ENCODE measurements at places on chromosomes 5 and 9. TPM values are rescaled to one million over a fixed set of nuclear protein-coding genes. Genes with fewer than 3 reads are reported as not detected.

HRCT1 gene
- total RNA-seq = not detected

FGF10 gene
- total RNA-seq = not detected

SPDL1 gene
- 57.8 TPM for total RNA-seq

BRD8 gene
- 104 TPM for total RNA-seq

SPRY4 gene
- total RNA-seq = 8.3 TPM

THG1L gene
- total RNA-seq = 19.8 TPM

SPATA9 gene
- total RNA-seq = 0.34 TPM

FAM114A2 gene
- 16.0 TPM for total RNA-seq

KIF20A gene
- 84.9 TPM for total RNA-seq

LCN1 gene
- total RNA-seq = not detected

IFNA5 gene
- total RNA-seq = not detected

DND1 gene
- 1.8 TPM for total RNA-seq

SLCO6A1 gene
- not detected for total RNA-seq

SPINK1 gene
- 1,916 TPM for total RNA-seq

ZDHHC11 gene
- total RNA-seq = 5.0 TPM

OR1Q1 gene
- total RNA-seq = not detected

ABLIM3 gene
- total RNA-seq = not detected

ZNF474 gene
- not detected for total RNA-seq

CD14 gene
- total RNA-seq = 11.5 TPM

FOXD4L6 gene
- total RNA-seq = not detected

ARHGEF37 gene
- 0.70 TPM for total RNA-seq

LCN15 gene
- total RNA-seq = not detected

SLC34A3 gene
- 0.19 TPM for total RNA-seq

SLC6A7 gene
- total RNA-seq = not detected

SMIM27 gene
- total RNA-seq = 5.3 TPM

OXCT1 gene
- total RNA-seq = 22.5 TPM

C5orf34 gene
- total RNA-seq = 7.0 TPM

TRIM36 gene
- total RNA-seq = 1.3 TPM

CTXN3 gene
- not detected for total RNA-seq

BTNL8 gene
- total RNA-seq = 7.3 TPM

IFNK gene
- not detected for total RNA-seq

PRRX2 gene
- not detected for total RNA-seq

TXNDC8 gene
- not detected for total RNA-seq

SPATA31E1 gene
- total RNA-seq = not detected

CDH9 gene
- total RNA-seq = not detected

IFNB1 gene
- not detected for total RNA-seq

PRKAA1 gene
- 69.2 TPM for total RNA-seq

ACOT12 gene
- total RNA-seq = 1.4 TPM

CCNO gene
- total RNA-seq = 3.9 TPM

SMAD5 gene
- 141 TPM for total RNA-seq

RGS7BP gene
- total RNA-seq = not detected

FGFR4 gene
- 186 TPM for total RNA-seq

GABBR2 gene
- 0.23 TPM for total RNA-seq

RABEPK gene
- total RNA-seq = 28.4 TPM

FAM221B gene
- not detected for total RNA-seq

MAMDC2 gene
- total RNA-seq = not detected

NR6A1 gene
- total RNA-seq = 33.6 TPM

C9 gene
- total RNA-seq = 0.39 TPM

FOXD4 gene
- 0.93 TPM for total RNA-seq

ANKRD34B gene
- not detected for total RNA-seq

CD72 gene
- 0.95 TPM for total RNA-seq

GGTA1 gene
- not detected for total RNA-seq

MAP3K1 gene
- 47.0 TPM for total RNA-seq

SERF1A gene
- total RNA-seq = 5.4 TPM

HSD17B4 gene
- total RNA-seq = 175 TPM

AK8 gene
- 1.0 TPM for total RNA-seq

CPLANE1 gene
- 17.3 TPM for total RNA-seq

DMRT3 gene
- total RNA-seq = not detected

STX17 gene
- 41.1 TPM for total RNA-seq

MYO10 gene
- 67.6 TPM for total RNA-seq

Data from Caco-2 (cell line).